ENCODE measurements at places on chromosomes 1 and 21. TPM values are rescaled to one million over a fixed set of nuclear protein-coding genes. Genes with fewer than 3 reads are reported as not detected.

GRCh38 chr1:43971336-43971980 is 1.6 kb downstream of the DPH2 start:
- H3K36me3 ChIP-seq, result peaks cover 16% of the 10 kb centered on the region
- H3K27me3 ChIP-seq, result no peaks in the 10 kb centered on the region
- H3K27ac ChIP-seq, result no peak overlapping the region
- peak overlapping the region; percentile 98 for H3K4me3 ChIP-seq
- DNase-seq, result no peak

DNA sequence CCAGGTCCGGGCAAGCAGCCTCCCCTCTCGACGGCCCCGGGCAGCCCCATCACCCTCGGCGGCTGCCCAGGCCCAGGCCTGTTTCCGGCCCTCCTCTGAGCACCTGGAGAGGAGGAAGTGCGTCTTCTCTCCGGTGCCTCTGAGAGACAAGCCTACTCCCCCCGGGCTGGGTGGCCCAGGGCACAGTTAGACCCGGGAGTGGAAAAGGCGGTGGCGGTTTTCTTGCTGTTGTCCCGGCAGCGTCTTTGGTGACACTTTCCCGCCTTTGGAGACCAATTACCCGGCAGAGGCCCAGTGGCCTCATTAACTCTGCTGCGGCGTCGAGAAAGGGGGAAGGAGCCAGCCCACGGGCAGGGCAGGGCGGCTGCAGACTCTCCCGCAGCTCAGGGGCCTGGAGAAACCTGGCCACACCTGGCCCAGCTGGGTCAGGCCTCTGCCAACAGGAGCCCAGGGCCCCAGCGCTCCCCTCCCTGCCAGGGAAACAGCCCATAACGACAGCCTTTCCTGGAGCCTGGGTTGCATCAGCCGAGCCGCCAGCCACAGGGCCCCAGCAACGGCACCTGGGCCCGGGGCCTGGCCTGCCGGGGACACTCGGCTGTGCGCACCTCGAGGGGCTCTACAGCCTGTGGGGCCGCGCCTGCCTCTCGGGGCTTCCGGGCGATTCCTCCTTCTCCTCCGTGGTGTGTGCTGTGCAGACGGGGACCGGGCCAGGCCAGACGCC is 28.4 kb upstream of the C1orf159 start:
- H3K36me3 ChIP-seq, result no peaks in the 10 kb centered on the region
- no peaks in the 10 kb centered on the region for H3K4me1 ChIP-seq
- H3K27ac ChIP-seq, result no peak overlapping the region
- no peak overlapping the region for H3K4me3 ChIP-seq
- no peak for DNase-seq

DNA sequence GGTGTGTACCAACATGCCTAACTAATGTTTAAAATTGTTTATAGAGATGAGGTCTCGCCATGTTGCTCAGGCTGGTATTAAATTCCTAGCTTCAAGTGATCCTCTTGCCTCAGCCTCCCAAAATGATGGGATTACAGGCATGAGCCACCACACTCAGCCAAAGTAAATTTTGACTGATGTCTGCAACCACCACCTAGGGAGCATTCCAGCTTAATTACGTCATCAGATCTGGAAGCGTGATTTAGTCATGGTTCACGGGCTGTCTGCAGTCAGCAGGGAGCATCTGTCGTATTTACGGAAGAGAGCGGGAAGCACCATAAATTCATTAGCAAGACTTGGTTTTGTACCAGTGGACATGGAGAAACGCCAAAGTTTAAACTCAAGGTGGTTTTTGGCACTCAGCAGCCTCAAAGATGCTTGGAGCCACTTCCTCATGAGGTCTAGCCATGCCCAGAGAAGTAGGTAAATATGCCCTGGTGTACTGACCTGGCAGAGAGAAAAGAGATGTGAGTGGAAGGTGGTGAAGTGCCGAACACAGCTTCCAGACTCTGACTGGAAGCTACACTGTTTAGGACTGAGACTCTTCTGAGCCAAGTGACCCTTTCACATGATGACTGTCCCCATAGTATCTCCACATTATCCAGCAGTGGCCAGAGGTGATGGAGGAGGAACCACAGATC is 60.8 kb upstream of the SLC35F3 start:
- no peaks in the 10 kb centered on the region for H3K27me3 ChIP-seq
- H3K27ac ChIP-seq, result no peak overlapping the region

DNA sequence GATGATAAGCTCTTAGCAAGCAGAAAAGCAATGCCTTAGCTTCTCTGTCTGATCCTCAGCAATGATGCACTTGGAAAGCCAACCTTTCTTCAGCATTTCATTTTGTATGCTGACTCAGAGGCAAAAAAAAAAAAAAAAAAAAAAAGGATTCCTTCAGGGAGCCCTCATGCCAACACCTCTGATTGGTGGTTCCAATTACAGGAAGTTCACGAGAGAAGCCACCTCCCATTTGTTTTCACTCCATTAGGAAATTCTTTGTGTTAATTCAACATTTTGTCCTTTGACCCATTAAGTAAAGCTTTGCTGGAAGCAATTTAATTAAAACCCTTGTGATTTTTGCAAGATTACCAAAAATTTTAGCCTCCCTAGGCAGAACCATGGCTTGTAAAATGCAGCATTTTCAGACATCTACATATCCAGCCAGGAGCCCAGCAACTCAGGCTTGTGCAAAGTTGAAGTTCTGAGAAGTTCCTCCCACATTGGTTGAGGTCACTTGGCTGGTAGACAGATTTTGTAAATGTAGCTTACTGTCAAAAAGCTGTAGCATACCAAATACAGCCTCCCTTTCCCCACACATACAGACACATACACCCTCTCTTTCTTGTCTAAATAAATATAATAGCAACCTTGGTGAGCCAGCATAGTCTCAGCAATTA is 27.1 kb upstream of the VTCN1 start:
- H3K27me3 ChIP-seq, result peaks cover 16% of the 10 kb centered on the region
- no peak overlapping the region for H3K27ac ChIP-seq
- peak; percentile 53 for DNase-seq
- no peaks in the 10 kb centered on the region for H3K36me3 ChIP-seq

GRCh38 chr1:21022279-21023040 is 154.2 kb downstream of the EIF4G3 start:
- H3K27ac ChIP-seq, result peak overlapping the region; percentile 99
- peak; percentile 95 for DNase-seq
- no peaks in the 10 kb centered on the region for H3K27me3 ChIP-seq
- peak overlapping the region; percentile 48 for H3K4me3 ChIP-seq

DNA sequence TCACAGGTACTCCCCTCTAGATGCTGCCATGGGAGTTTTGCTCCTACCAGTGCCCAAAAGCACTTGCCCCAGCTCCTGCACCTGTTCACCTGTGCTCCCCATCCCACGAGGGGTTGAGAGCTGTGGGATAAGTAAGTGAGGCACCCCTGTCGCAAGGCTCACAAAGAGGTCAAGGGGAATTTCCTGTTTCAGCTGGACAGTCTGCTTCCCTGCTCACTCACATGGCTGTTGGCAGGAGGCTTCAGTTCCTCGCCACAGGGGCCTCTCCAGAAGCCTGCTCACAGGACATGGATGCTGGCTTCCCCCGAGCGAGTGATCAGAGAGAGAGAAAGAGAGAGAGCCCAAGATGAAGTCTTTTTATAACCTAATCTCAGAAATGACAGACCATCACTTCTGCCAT is 8.7 kb upstream of the NCMAP start:
- no peak for DNase-seq
- no peaks in the 10 kb centered on the region for H3K27me3 ChIP-seq
- no peak overlapping the region for H3K27ac ChIP-seq
- no peak overlapping the region for H3K4me3 ChIP-seq

- peaks cover 44% of the 10 kb centered on the region for H3K36me3 ChIP-seq
- H3K27me3 ChIP-seq, result no peaks in the 10 kb centered on the region
- peak; percentile 70 for DNase-seq
Measured at GRCh38 chr1:145918992-145919939, 749 bp upstream of the PEX11B start.

DNA sequence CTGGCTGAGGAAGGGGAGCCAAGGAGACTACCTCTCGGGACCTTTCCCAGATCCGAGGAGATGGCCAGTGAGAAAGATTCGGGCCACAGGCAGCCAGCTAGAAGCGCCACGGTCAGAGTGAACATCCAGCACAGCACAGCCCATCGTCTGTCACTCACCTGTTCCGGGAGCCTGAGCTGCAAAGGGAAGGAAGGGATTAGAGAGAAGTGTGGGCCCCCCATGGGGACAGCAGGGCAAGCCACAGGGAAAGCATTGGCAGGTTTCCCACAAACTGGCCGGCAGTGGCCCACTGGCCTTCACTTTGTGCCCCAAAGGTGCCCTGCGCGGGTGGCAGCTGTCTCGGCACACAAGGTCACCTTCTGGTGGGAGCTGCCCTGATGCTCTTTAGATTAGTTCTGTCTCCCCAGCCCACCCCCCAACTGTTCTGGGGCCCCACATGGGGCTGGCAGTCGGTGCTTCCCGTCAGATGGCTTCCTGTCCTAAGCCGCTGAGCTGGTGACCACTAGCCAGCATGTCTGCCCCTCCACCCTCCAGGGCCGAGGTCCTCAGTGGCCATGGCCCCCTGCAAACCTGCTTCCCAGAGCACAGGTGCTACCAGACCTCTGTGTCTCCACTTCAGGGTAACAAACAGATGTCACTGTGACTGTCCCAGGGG is 56.7 kb downstream of the LACTBL1 start:
- H3K27ac ChIP-seq, result no peak overlapping the region
- H3K4me1 ChIP-seq, result peaks cover 5% of the 10 kb centered on the region
- no peak for DNase-seq
- no peak overlapping the region for H3K4me3 ChIP-seq
- H3K27me3 ChIP-seq, result peaks cover 10% of the 10 kb centered on the region

DNA sequence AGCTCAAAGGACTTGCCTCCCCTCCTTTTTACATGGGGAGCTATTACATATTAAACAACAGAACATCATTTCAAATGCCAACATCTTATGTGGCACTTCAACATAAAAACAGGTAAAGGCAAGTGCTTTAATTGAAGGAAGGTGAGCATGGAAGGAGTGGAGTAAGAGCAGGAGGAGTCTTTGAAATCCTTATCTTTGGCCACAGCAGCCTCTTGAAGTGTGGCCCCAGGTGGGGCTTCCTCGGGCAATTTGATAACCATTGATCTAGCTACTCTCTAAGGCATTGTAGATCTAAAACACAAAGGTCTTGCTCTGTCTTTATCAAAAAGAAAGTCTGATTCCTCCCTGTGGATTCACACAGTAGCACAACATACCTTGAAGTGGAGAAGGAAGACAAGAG is 70.9 kb upstream of the PPP2R5A start:
- H3K27me3 ChIP-seq, result no peaks in the 10 kb centered on the region
- H3K27ac ChIP-seq, result no peak overlapping the region
- no peak for DNase-seq
- no peaks in the 10 kb centered on the region for H3K4me1 ChIP-seq
- no peaks in the 10 kb centered on the region for H3K36me3 ChIP-seq

DNA sequence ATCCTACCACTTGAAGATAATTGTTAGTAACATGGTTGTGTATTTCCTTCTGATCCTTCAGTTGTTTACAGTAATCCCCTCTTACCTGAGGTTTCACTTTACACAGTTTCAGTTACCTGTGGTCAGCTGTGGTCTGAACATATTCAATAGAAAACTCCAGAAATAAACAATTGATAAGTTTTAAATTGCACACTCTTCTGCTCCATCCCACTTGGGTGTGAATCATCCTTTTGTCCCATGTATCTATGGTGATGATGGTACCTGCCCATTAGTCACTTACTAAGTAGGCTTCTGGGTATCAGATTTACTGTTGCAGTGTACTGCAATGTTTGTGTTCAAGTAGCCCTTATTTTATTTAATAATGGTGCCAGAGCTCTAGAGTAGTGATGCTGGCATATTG is 62.5 kb downstream of the OSBPL9 start:
- DNase-seq, result peak; percentile 41
- no peak overlapping the region for H3K4me3 ChIP-seq
- H3K27ac ChIP-seq, result no peak overlapping the region
- H3K36me3 ChIP-seq, result no peaks in the 10 kb centered on the region
- H3K27me3 ChIP-seq, result no peaks in the 10 kb centered on the region

DNA sequence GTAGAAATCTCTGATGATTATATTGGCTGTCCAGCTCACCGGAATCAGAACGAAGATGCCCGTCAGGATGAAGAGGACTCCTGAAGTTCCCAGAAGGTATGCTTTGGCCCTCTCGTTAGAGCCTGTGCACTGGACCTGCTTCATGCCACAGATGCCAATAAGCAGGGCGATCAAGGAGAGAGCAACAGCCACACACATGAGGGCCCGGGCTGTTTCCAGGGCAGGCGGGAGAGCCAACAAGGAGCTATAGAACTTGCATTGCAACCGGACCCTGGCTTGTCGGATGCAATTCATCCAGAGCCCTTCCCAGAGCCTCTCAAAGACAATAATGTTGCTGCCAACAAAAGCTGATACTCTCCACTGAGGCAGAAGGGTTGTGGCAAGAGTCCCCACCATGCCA is 434 bp downstream of the CLDN17 start:
- H3K4me3 ChIP-seq, result no peak overlapping the region
- peaks cover 6% of the 10 kb centered on the region for H3K4me1 ChIP-seq
- H3K27me3 ChIP-seq, result no peaks in the 10 kb centered on the region
- no peaks in the 10 kb centered on the region for H3K36me3 ChIP-seq
- DNase-seq, result no peak

Gene CD1B
- not detected for total RNA-seq

Gene TPR
- 126 TPM for total RNA-seq

Gene LYST
- 23.9 TPM for total RNA-seq

Gene LEMD1
- 1.4 TPM for total RNA-seq

Gene TMCC2
- total RNA-seq, result 0.54 TPM

Gene KCNA3
- not detected for total RNA-seq

Measured in MCF 10A (cell line).